ENCODE measurements at places on chromosomes 5 and 9.

DNA sequence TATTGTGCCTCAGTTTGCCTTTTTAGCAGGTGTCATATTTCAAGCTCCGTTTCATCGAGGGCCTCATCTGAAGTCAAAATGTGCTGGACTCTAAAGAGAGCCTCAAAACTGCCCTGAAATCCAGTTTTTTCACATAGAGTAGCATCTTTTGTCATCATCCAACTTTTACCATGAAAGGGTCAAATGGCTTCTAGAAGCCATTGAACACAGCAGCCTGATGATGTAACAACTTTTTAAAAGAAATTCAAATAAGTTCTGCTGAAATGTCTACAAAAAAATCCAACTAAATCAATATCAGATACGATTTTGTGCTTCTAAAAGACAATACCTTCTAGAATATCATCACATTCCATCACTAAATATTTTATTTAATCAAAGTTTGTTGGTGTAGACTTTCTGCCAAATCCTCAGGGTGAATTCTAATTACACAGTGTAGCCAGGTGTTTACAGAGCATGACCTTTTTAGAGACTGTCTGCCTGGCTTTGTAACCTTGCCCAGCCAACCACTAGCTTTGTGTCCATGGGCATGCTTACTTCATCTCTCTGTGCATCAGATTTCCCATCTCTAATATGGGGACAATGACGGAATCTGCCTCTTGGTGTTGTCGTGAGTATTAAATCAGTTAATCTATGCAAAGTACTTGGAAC, 505.0 kb downstream of the EBF1 start:
- DNase-seq, result no peak

GRCh38 chr5:142390334-142390733, 65.5 kb upstream of the SPRY4 start:
- no peak for DNase-seq

DNA sequence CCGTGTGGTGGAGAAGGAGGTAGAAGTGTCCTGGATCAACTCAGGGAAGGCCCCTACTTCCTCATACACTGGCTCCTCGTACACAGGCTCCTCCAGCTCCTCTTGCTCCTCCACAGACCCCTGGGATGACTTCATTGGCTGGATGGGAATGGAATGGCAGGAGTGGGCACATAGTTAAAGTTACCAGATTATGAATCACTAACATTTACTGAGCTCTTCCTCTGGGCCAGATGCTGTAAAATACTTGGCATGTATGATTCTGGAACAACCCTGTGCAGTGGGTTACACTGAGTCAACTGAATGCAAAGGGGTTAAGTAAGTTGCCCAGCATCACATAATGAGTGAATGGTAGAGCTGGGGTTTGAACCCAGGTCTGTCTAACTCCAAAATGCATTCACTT, 3.1 kb upstream of the FCHSD1 start:
- DNase-seq, result no peak

- no peak for DNase-seq
Observed at GRCh38 chr5:154721481-154722058, 33.6 kb upstream of the LARP1 start.

DNA sequence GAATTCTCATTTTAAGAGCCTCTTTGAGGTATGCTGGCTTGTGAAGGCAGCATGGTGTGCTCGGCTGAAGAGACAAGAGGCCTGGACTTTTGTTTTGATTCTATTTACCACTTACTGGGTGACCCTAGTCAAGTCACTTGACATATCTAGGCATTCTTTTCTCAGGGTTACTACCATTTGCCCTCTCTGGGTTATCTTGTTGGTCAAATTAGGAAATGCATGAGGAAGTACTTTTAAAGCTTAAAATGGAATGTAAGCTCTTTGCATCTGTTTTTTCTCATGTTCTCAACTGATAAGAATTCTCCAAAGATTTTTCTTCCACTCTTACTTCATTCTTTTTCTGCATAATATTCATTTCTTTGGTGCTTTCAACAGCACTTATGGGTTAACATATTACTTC, 173.1 kb downstream of the PLK2 start:
- DNase-seq, result no peak

DNA sequence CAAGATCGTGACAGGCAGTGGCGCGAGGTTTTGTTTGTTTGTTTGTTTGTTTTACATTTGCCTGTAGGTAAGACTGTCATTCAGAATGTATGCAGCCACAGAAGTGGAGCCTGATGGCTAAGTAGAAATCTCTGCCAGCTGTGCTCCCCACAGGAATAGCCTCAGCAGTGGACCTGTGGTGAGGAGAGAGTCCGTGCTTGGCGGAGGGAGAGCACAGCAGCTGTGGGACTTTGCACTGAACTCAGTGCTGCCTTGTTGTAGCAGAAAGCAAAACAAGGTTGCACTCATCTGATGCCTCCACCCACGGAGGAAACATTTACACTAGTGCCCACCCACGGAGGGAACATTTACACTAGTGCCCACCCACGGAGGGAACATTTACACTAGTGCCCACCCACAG, 4.4 kb upstream of the ZNF782 start:
- no peak for DNase-seq

DNA sequence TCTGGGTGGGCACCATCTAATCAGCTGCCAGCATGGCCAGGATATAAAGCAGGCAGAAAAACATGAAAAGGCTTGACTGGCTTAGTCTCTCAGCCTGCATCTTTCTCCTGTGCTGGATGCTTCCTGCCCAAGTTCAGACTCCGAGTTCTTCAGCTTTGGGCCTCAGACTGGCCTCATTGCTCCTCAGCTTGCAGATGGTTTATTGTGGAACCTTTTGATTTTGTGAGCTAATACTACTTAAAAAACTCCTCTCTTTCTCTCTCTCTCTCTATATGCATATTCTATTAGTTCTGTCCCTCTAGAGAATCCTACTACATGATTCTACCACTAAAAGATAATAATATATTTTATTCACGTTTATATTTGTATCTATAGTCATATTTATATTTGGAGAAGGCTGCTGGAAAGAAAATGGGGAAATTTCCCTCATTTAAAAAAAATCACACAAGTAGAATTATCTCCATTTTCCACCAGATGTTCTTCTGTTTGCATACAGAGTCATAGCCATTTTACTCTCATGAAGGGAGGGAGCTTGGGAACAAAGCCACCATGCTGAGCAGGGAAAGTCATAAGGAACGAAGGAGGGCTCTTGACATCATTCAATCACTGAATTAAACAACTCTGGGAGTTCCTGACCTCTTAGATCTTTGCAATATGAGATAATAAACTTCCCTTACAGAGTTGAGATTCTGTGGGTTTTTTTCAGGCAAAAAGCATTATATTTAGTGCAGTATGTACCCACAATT, 1137.4 kb upstream of the CDH18 start:
- no peak for DNase-seq

DNA sequence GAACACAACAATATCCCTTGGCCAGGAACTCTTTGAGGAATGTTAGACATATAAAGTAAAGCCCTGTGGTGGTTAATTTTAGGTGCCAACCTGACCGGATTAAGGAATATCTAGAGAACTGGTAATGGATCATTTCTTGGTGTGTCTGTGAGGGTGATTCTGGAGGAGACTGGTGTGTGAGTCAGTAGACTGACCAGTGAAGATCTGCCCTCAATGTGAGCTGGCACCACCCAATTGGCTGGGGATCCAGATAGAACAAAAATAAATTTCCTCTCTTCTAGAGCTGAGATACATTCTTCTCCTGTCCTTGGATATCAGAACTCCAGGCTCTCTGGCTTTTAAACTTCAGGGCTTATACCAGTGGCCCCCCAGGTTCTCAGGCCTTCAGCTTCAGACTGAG, 56.2 kb upstream of the TNPO1 start:
- no peak for DNase-seq

- peak; percentile 18 for DNase-seq
Observed at GRCh38 chr9:134223591-134224122, 59.3 kb upstream of the RNU6ATAC start.

DNA sequence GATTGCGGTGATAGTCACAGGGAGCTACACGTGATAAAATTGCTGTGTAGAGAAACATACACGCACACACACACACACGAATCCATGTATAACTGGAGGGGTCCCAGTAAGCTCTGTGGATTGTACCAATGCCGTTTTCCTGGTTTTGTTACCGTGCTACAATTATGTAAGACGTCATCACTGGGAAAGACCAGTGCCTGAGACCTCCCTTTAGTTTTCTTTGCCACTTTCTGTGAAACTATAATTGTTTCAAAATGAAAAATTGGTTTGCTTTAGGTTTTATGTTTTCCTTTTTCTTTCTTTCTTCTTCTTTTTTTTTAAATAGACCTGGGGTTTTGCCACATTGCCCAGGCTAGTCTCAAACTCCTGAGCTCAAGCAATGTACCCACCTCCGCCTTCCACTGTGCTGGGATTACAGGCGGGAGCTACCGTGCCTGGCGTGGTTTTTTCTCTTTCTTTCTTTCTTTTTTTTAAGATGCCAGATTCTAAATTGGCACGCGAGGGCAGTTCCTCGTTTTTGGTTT, 21.3 kb downstream of the OR2V2 start:
- no peak for DNase-seq

- DNase-seq, result no peak
Observed at GRCh38 chr9:17750269-17750668, 171.4 kb downstream of the SH3GL2 start.

GRCh38 chr5:109900911-109901627, 211.3 kb downstream of the MAN2A1 start:
- DNase-seq, result no peak

DNA sequence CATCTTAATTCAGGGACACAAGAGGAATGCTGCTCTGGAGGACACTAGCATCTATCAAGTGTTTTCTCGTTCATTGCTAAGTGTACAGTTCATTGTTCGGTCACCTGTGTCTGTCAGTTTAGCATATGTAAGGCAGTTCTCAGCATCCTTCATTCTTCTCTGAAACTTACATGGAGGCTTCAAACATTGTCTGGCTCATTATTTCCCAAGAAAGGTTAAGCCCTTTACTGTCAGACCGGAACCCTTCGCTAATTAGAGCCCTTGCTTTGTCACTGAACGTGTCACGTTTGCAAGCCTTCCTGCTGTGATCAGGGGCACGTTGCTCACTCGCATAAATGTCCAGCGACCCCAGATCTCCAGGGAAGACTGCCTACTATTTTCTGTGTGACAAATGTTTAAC, 62.3 kb upstream of the RIOK2 start:
- no peak for DNase-seq

GRCh38 chr5:7397937-7398336, 2.0 kb downstream of the ADCY2 start:
- DNase-seq, result no peak

GRCh38 chr5:119439140-119439631, 13.1 kb upstream of the HSD17B4 start:
- DNase-seq, result no peak

GRCh38 chr9:98774746-98775145, 21.6 kb downstream of the ANKS6 start:
- no peak for DNase-seq

GRCh38 chr5:178069909-178070308, 43.4 kb upstream of the N4BP3 start:
- DNase-seq, result no peak

- no peak for DNase-seq
Observed at GRCh38 chr5:138054847-138055558, 22.1 kb upstream of the FAM13B start.

- no peak for DNase-seq
Observed at GRCh38 chr5:75664979-75665378, 52.3 kb downstream of the POC5 start.

DNA sequence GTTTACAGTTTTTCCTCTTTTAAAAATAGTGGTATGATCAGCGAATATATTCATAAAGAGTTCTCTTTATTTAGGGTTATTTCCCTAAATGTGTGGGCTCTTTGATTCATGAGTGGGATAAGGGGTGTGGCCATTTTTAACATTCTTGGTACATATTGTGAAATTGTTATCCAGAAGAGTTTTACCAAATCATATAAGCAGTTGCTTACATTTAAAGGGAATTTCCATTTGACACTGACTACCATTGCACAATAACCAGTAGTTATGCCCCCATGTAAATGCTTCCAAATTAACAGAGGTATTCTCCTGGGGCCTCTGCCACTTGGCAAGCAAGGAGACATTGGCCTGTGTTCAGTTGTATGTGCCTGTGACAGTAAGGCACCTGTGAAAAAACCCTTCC, 27.2 kb downstream of the SLC25A48 start:
- DNase-seq, result no peak

DNA sequence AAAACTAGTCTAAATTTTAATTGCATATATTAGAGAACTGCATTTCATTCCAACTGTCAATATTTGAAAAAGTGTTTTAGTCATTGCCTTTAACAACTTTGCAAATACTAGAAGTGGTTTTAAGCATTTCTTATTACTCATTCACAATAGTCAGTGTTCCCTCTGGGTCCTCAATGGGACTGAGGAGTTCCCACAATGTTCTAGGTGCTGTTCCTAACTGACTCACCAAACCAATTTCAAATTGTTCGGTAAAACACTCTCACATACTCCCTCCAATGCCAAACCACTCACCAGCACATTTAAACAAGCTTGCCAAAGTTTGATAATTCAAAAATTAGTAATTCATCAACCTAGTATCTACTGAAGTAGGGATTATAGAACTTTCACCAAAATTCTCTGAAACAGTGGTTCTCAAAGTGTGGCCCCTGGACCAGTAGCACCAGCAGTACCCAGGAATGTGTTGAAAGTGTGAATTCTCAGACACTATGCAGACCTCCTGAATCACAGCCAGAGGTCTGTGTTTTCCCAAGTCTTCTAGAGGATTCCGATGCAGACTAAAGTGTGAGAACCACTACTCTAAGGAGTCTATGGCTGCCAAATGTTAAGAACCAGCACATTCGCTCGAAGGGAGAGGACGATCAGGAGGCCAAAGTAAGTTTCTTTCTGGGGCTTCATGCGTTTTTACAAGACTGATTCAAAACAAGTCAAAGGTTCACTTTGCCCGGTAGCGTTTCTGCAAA, 72.8 kb downstream of the APBA1 start:
- no peak for DNase-seq

GRCh38 chr5:131706281-131706680, 71.3 kb upstream of the RAPGEF6 start:
- DNase-seq, result no peak

- no peak for DNase-seq
Observed at GRCh38 chr5:2185646-2186471, 303.1 kb upstream of the IRX4 start.

DNA sequence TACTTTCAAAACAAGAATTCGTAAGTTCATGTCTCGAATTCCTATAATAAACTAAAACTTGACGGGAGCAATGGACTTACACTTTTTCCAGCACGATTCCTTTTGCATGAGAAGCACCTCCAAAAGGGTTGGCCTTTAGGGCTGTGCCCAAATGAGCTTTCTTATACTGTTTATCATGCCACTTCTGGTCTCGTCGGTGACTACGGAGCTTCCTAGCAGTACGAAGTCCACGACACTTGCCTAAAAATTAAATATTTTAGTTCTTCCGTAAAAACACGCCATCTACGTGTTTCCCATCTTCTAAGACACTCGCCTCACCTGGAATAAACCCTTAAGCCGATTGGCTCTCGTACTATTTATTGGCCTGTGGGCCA, 554 bp downstream of the RPS23 start:
- no peak for DNase-seq

GRCh38 chr5:67038817-67039603, 157.6 kb downstream of the CD180 start:
- DNase-seq, result no peak

DNA sequence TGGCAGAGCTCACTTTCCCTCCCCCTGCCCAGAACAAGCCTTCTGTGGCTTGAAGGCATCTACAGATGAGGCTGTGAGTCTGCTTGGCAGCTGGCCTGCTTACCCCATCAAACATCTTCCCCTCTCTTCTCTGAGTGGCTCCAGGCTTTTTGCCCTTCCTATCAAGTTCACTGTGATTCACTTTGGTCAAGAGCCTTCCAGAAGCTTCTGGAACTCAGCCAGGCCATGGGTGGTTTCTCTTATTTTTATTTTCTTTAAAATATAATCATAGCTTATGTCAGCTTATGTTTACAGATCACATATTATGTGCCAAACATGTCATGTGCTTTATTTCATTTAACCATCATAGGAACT, 267.0 kb downstream of the SEC61B start:
- DNase-seq, result no peak

Measured in right hindlimb (tissue), 1 donor.